ENCODE measurements at places on chromosomes 2 and 18.

DNA sequence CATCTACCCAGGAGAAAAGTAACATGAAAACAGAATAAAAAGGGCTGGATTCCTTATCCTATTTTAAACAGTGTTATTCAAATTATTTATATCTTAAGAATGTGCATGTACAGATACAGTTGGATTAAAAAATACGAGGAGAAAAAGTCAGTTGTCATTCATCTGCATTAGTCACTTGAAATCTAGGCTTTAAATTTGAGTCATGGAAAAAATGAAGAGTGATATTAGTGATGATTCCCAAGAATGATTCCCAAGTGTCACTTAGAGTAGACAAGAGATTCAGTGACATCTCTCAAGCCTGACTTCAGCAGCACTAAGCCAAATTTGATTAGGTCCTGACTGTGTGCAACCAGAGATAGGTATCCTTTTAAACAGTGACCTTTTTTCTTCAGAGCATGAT is 394.2 kb downstream of the IRS1 start:
- no peak for DNase-seq

- DNase-seq, result no peak
Measured at GRCh38 chr18:45521136-45521535, 94.1 kb upstream of the SLC14A2 start.

- no peak for DNase-seq
Measured at GRCh38 chr2:222052934-222053367, 245.8 kb downstream of the PAX3 start.

GRCh38 chr2:237629188-237629534 is 1.8 kb downstream of the LRRFIP1 start:
- no peak for DNase-seq

- no peak for DNase-seq
Measured at GRCh38 chr18:31819106-31819924, 58.6 kb upstream of the SLC25A52 start.

- no peak for DNase-seq
Measured at GRCh38 chr2:216101109-216101508, 8.0 kb upstream of the XRCC5 start.

GRCh38 chr2:74226648-74227213 is 28.3 kb downstream of the MTHFD2 start:
- DNase-seq, result no peak

- no peak for DNase-seq
Measured at GRCh38 chr18:24985586-24985985, 366.4 kb downstream of the ZNF521 start.

GRCh38 chr2:204913312-204913711 is 368.0 kb downstream of the PARD3B start:
- no peak for DNase-seq

DNA sequence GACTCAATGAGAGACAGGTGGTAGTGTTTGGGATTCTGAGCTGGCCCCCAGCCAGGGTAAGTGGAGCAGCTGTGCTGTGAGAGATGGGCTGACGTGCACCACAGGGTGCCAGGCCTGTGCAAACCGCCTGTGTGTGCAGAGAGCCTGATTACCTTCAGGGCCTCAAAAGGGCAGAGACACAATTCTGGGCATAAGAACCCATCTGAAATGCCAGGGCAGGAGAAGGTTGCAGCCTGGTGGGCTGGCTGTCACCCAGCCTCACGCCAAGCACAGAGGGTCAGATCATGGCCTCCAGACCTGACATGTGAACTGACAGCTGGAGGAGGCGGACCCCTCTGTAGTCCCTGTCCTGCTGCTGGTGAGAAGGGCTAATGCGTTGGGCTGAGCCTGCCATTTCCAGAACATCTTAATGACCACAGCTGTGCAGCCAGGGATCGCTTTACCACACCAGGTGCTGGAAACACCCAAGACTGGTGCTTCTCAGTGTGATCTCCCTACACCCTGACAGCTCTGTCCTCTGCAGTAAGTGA is 100.9 kb downstream of the ARL4C start:
- DNase-seq, result no peak

DNA sequence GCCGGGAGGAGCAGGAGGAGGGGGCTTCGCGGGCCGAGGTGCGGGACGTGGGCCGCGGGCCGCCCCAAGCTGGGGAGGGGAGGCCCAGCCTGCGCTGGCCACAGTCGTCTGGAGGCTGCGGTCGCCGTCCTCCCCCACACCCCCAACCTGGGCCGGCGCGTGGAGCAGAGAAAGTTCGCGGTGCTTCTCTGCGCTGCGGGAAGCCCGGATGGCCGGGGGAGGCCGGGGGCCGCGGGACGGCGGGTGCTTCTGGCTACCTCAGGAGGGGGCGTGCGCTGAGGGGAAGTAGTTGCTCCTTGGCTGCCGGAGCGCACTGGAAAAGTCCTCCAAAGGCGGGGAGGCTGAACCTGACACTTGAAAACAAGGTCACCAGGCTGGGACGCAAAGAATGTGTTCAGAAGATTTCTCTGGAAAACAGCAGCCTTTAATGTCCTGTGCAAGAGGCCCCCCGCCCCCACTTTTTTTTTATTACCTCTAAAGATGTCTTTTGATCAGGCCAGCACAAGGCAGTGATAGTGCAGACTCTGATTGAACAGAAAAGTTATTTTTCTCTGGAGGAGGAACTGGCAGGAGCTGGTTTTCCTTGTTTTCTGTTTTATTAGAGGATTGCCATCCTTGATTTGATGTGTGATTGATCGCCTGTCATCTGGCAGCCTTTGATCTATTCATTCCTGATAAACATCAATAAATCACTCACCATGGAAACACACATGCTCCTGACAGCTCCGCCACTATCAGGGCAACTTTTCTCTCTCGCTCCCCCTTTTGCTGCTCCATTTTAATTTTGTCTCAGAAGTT is 1.6 kb downstream of the TSHZ1 start:
- DNase-seq, result no peak

GRCh38 chr2:20027260-20027677 is 14.8 kb upstream of the MATN3 start:
- DNase-seq, result no peak

DNA sequence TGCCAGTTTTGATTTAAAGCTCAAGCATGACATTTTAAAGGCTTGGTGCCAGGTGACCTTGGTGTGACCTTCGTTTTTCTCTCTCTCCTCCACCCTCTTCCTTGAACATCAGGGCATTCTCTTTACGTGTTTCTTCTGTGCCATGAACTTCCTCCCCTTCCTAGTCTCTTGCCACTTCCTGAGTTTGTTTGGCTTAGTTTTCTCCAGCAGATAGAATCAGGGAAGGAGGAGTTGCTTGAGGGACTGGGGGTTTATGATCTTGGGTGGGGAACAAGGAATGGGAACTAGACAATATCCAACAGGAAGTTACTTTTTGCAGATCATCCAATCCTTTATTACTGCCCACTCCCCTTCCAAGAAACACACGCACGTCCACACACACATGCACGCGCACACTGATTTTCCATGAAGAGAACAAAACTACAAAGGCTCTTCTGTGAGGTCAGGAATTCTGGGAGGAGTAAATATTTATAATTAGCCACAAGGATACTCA is 210.6 kb upstream of the EPAS1 start:
- DNase-seq, result no peak

DNA sequence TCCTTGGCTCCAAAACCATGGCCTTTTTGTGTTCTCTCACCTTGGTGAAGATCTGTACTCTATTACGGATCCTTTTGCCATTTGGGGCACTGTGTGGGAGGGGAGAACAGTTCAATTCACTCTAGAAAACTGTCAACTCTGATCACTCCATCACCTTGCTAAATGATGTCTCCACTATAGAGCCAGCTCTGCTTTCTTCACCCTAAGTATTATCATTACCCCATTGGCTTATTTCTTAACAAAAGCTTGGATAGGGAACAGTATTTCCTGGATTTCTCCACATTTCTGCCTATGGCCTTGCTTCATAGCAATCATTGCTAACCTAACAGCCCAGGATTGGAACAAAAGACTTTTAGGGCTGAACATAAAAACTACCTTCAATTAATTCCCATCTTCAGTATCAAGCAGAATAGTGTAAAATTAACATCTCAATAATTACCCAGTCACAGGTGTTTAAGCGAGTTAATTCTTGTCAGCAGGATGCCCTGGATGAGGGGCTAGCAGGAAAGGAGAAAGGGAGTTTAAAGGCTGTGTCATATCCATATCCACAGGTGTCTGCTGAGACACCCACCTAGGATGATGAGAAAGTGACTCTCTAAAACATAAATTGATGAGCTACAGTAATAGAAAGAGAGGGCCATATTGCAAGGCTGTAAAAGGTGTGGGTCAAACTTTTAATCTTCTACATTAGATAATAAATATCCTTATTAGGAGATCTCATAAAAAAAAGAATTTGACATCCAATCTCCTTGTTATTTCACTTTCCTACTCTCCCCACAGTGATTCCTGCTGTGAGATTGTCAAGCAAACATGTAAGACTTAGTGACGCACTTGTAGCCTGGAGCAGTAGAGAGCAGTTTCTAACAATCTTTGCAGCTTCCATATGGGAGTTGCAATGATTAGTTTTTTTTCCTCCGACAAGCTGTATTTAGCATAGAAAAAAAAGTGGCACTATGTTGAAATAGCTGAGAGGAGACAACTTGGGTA is 589.5 kb upstream of the NXPH2 start:
- no peak for DNase-seq

- DNase-seq, result no peak
Measured at GRCh38 chr2:198775737-198776136, 682.0 kb downstream of the SATB2 start.

- DNase-seq, result no peak
Measured at GRCh38 chr2:161391737-161392506, 24.2 kb upstream of the TBR1 start.

Measured in SIG-M5 (cell line).